ENCODE measurements at places on chromosomes 16 and 17. TPM values are rescaled to one million over a fixed set of nuclear protein-coding genes. Genes with fewer than 3 reads are reported as not detected.
A peak's percentile ranks its signal among the peaks of the same experiment; 100 is the strongest.

Gene C17orf50
- total RNA-seq = not detected

Gene CDRT15
- total RNA-seq = not detected

Gene KRTAP4-5
- total RNA-seq = not detected

Gene KRTAP9-2
- not detected for total RNA-seq

Gene TPPP3
- total RNA-seq = not detected

Gene LGALS9B
- total RNA-seq = 0.26 TPM

Gene DNAAF8
- under 0.01 TPM for total RNA-seq

Gene SOST
- total RNA-seq = not detected

Gene TCAP
- total RNA-seq = not detected

Gene EFTUD2
- 91.4 TPM for total RNA-seq

DNA sequence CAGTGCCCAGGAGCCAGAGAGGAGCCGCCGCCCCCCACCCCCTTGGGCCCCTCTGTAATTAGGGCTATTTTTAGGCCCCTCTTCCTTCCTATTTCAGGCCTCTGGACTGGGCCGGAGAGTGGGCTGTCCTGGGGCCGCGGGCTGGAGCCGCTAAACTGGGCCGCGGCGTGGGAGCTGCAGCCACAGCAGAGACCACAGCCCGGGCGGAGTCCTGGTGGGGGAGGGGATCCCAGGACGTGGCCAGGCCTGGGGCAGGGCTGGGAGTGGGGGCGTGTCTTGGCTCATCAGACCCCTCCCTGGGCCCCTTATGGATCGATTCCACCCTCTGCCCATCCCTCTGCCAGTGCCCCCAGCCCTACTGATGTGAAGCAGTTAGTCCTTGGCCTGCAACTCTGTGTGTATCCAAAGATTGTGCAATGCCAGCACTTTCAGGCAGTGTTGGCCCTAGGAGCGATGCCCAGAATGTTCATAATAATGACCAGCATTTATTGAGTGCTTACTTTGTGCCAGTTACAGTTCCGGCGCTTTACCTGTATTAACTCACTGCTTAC lies 15.0 kb upstream of the TAC4 start:
- no peak for DNase-seq

GRCh38 chr16:27169511-27170071 lies 33.7 kb upstream of the KDM8 start:
- DNase-seq = peak; percentile 83

DNA sequence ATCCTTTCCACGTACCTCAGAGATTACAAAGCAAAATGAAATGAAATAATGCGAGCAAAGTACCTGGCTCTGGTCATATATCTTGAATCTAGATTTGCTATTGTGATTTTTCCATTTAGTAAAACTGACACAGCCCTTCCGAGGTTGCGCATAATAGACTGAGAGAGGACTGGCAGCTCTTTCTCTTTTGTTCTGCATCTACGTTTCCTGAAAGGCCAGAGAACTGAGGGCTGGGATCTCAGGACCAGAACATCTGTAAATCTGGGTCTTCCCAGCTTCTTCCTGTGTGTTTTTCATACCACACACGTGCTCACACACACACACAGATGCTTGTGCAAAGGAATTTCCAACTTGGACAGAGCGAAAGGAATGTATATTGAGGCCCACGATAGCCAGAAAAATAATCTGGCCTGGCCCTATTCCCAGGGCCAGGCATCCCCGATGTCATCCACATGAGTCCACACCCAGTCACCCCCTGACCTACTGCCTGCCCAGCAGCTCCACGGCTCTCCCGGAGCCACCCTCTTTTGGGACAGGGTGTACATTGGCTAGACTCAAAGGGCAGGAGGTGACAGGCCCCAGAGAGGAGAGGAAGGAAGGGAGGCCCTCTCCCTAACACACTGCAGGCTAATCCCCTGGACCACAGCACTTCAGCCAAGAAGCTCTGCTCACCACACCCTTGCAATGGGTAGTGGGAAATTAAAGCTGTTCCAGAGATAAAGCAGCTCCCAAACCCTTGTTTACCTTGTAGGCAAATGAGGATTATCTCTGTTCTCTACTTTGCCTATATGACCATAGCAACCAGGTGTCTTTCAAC lies 41.8 kb downstream of the NOL11 start:
- DNase-seq = no peak

DNA sequence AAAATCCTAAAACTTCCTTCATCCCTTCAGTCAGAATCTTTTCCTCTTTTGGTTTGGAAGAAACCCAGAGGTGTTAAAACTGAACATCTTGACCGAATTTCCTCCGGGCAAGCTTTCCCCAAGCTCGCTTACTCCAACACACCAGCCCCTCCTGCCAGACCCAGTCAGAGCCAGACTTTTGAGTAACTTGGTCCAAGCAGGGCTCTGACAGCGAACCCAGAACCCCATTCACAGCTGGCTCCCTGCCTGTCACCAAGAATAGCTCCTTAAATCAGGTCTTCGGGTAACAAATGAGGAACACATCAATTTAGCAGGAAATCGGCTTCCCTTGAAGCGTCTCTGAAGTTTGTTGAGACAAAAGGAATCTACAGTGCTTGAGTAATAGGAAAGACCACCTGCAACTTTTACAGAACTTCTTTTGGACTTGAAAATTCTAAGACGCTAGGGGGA lies 27.3 kb downstream of the GAS7 start:
- no peak for DNase-seq

- DNase-seq = no peak
Measured at GRCh38 chr16:296806-297510, 14.0 kb downstream of the PDIA2 start.

GRCh38 chr16:29726845-29727377 lies 18.9 kb downstream of the C16orf54 start:
- no peak for DNase-seq

GRCh38 chr16:8905795-8906591 lies 23.8 kb downstream of the LITAFD start:
- DNase-seq = no peak

DNA sequence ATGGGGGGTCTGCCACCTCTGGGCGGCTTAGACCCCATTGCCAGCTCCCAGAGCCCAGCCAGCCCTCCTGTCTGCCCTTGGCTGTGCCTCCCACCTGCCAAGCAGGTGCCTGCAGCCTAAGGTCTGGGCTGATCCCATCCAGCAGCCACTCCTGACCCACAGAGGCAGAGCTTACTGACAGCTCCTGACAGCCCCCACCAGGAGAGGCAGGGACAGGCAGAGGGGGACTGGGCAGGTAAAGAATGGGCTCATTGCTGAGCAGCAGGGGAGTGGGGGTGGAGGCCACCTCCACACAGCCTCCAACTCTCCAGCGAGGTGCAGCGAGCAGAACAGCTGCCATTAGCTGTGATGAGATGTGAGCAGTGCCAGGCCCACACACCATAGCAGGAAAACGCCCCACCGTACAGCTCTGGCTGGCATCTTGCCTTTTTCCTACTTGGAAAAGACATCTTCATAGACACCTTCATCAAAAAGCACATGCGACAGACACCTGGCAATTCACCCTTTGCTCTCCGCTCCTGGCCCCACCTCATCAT lies 164.4 kb downstream of the C16orf78 start:
- DNase-seq = no peak

GRCh38 chr17:2068519-2069051 lies 13.7 kb downstream of the HIC1 start:
- DNase-seq = peak; percentile 61

DNA sequence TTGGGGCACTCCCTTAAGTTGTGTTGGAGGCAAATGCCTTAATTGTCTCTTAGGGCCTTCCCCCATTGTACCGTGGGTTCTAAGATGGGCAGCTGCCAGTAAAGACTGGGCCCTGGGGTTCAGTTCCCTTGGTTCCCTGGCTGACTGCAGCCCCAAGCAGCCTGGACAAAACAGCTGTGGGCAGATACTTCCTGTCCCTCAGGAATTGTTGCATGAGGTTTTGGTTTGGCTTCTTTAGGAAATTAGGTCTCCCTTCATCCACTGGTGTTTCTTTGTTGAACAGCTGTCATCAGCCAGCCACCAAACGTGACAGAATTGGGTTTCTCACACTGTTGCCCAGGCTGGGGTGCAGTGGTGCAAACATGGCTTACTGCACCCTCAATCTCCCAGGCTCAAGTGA lies 42.0 kb upstream of the ETV4 start:
- no peak for DNase-seq

DNA sequence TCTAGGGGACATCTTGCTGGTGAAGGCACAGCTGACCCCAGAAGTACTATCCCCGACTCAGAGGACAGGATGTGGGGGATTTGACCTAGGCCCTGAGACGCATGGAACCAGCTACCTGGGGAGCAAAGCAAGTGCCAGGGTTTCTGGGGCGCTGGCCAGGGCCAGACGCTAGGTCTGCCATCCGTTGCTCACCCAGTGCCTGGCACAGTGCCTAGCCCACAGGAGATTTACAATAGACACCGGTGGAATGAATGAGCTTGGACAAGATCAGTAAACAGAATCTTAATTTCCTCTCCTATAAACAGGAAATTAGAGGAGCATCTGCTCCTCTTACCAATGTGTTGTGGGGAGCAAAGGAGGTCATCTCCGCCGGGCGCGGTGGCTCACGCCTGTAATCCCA lies 5.0 kb downstream of the RPRML start:
- DNase-seq = no peak

DNA sequence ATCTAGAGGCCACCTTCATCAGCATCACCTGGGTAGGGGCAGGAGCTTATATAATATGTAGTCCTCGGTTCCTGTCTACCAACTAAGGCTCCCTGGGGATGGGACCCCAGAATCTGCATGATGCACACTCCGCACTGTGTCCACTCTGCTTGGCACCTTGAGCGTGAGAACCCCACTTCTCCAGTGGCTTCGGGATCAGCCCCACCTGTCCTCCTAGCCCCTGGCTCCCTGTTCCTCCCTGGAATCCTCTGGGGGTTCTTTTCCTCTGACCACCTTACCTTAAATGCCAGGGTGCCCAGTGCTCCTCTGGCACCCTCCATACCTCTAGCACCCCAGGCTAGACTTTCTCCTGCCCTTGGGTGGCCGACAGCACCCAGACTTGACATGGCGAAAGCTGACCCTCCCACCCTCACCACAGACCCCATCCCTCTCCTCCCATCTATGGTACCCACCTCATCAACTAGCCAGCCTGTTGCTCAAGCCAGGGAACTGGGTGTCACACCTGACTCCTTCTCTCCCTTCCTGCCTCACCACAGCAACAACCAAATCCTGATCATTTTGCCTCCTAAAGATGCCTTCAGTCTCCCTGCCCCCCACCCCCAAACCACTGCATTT lies 2.8 kb upstream of the NXPH3 start:
- DNase-seq = no peak

GRCh38 chr16:2748757-2749455 lies 3.5 kb upstream of the SRRM2 start:
- DNase-seq = no peak

- no peak for DNase-seq
Measured at GRCh38 chr17:39767147-39767546, 29.4 kb downstream of the GRB7 start.

- DNase-seq = no peak
Measured at GRCh38 chr16:50558913-50559312, 10.7 kb downstream of the NKD1 start.

DNA sequence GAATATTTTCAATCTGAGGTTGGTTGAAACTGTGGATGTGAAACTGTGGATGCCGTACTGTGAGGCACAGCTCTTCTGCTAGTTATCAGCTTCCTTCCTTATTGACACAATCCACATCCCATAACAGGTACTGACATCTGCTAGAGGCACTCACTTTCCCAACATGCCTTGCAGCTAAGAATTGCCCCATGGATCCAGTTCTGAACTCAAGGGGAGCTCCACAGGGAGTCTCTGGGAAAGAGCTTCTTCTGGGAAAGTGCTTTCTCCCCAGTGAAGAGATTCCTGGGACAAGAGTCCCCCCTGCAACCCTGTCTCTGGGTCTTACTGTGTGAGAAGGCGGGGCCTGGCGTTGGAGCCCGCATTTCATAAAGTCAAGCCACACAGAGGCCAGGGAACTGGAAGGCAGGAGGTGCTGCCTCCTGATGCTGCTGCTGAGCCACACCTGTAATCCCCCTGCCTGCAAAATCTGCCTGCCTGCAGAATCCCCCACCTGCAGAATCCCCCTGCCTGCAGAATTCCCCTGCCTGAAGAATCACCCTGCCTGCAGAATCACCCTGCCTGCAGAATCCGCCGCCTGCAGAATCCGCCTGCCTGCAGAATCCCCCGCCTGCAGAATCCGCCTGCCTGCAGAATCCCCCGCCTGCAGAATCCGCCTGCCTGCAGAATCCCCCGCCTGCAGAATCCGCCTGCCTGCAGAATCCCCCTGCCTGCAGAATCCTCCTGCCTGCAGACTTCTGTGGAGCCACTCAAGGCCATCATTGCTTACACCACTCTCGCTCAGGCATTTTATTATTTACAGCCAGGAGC lies 305.4 kb downstream of the FOXL1 start:
- DNase-seq = no peak

DNA sequence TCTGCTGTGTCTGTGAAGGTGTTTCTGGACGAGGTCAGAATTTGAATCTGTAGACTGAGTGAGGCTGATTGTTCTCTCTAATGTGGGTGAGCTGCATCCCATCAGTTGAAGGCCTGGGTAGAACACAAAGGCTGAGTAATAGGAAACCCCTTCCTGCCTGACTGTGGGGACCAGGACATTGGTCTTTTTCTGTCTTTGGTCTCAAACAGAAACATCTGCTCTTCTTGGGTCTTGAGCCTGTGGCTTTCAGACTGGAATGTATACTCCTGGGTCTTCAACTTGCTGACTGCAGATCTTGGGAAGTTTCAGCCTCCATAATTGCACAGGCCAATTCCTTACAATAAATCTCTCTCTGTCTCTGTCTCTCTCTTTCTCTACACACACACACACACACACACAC lies 19.6 kb upstream of the LRRC75A start:
- no peak for DNase-seq

- no peak for DNase-seq
Measured at GRCh38 chr16:49488740-49489525, 115.3 kb downstream of the C16orf78 start.

DNA sequence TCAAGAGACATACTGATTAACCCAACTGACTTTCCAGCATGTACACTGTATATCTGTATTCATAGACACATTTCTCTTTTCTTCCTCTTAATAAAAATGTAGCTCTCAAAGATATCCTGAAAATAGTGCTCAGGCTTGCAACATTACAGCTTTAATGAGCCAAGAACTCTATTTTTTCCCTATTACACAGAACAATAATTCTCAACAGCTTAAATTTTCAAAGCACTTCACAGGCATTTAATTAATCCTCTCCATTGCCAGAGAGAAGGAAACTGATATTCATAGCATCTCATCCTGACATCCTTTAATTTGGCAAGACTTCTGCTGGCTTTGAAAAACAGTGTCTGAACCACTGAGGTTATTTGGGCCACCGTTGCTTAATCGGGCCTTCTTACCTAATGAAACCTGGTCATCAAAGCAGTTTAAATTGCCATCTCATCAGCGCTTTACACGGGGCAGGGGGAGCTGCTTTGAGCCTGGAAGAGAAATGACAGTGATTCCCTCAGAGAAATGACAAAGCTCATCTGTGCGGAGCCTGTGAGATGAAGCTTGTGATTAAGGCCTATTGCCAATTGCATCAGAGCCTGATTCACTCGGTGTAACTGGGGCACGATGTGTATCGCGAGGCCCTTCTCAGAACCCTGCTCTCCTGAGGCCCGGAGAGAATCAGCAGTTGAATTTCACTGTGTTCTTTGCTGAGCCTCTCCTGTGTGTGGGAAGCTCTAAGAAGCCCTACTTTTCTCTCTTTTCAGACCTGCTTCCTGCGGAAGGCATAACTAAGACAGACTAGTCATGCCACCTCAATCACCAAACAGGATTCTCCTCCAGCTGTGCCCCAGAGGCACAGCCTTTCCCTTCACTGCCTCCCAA lies 8.5 kb upstream of the SIAH1 start:
- DNase-seq = no peak

Measured in bronchial epithelial cell (primary cell).